ENCODE measurements at places on chromosomes 3 and 15. TPM values are rescaled to one million over a fixed set of nuclear protein-coding genes. Genes with fewer than 3 reads are reported as not detected.

CYP11A1 gene
- 0.29 TPM for total RNA-seq

CCDC39 gene
- 0.43 TPM for total RNA-seq

ALDH1A2 gene
- total RNA-seq, result 0.92 TPM

GATA2 gene
- 0.56 TPM for total RNA-seq

COL6A5 gene
- not detected for total RNA-seq

IL12A gene
- total RNA-seq, result 3.1 TPM

RHCG gene
- total RNA-seq, result not detected

TRPM1 gene
- 0.16 TPM for total RNA-seq

CHAC1 gene
- 4.7 TPM for total RNA-seq

GOLGA8J gene
- total RNA-seq, result not detected

ATP13A4 gene
- 1.0 TPM for total RNA-seq

SKOR1 gene
- 0.36 TPM for total RNA-seq

CLDN18 gene
- total RNA-seq, result 0.26 TPM

IMPG2 gene
- 0.11 TPM for total RNA-seq

CRYBG3 gene
- 4.0 TPM for total RNA-seq

NR1I2 gene
- 0.90 TPM for total RNA-seq

ARRDC4 gene
- total RNA-seq, result 0.10 TPM

MCF2L2 gene
- 1.6 TPM for total RNA-seq

CKMT1A gene
- not detected for total RNA-seq

P2RY14 gene
- total RNA-seq, result not detected

SSUH2 gene
- not detected for total RNA-seq

AMT gene
- 2.4 TPM for total RNA-seq

CLDN16 gene
- total RNA-seq, result 3.6 TPM

ZNF774 gene
- total RNA-seq, result 1.7 TPM

PDE12 gene
- 23.0 TPM for total RNA-seq

PLCH1 gene
- total RNA-seq, result 0.05 TPM
